Effector memory CD8-positive, alpha-beta T cell (primary cell): ENCODE measurements at places on chromosomes 1 and 21.

DNA sequence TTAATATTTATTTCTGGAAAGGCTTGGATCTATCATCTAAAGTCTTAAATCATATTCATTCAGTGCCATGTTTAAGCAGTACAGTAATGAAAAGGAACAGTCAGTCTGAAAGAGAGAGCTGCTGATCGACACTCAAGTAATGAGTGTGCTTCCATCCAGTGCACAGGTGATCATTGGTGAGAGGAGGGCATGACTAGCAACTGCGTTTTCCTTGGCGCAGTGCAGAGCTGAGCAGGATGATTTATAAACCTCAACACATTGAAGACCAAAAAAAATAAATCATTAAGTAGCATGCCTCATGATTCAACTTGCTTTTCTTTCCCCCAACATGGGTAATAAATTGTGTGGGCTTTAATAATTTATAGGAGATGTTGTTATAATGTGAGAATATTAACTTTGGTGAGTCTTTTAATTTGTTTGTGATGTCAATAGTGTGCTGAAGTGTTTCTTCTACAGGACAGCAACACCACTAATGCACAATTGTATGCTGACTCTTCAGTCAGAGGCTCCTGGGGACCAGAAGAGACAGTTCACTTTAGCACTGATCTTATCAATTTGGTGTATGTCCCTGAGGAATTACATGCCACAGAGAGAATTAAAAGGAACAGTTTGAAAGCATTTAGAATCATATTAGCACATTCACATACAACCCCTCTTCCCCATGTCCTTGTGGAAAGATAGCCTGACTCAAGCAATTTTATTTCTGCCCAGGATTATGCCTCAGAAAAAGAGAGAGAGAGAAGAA, 199.7 kb upstream of the ADGRL2 start:
- H3K36me3 ChIP-seq, result no peaks in the 10 kb centered on the region
- no peak overlapping the region for H3K4me3 ChIP-seq
- no peaks in the 10 kb centered on the region for H3K27me3 ChIP-seq
- no peak for DNase-seq
- H3K4me1 ChIP-seq, result no peaks in the 10 kb centered on the region

DNA sequence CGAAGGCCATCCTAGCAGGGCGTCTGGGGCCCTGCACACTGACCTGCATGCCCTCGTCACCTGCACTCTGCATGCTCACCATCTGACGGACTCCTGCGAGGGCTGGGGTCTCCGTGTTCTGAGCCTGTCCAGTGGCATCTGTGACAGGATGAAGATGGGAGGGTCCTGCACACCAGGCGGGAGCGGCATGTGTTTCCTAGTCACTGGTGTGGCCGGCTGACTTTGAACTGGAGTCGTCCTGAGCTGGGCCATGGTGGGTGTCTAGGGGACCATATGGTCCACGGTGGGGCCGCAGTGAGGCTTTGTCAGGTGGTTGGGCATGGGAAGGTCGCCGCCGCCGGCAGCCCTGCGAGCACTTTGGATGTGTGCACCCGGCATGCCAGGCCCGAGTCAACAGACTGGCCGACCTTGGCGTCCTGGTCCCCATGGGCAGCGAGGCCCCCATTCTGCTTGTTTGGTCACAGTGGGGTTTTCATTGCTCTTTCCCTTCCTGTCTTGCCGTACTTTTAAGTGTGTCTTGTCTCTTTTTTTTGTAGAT, 16.7 kb upstream of the DIP2A start:
- H3K4me1 ChIP-seq, result peaks cover 16% of the 10 kb centered on the region
- H3K36me3 ChIP-seq, result peaks cover 57% of the 10 kb centered on the region
- H3K27me3 ChIP-seq, result no peaks in the 10 kb centered on the region
- DNase-seq, result no peak
- peak overlapping the region; percentile 68 for H3K27ac ChIP-seq

GRCh38 chr1:51241119-51241518, 5.0 kb downstream of the RNF11 start:
- no peak for DNase-seq
- no peak overlapping the region for H3K4me3 ChIP-seq
- H3K4me1 ChIP-seq, result peaks cover 35% of the 10 kb centered on the region
- no peaks in the 10 kb centered on the region for H3K27me3 ChIP-seq
- no peaks in the 10 kb centered on the region for H3K36me3 ChIP-seq

- H3K4me3 ChIP-seq, result no peak overlapping the region
- DNase-seq, result no peak
- no peak overlapping the region for H3K27ac ChIP-seq
- H3K4me1 ChIP-seq, result no peaks in the 10 kb centered on the region
- H3K27me3 ChIP-seq, result peaks cover 11% of the 10 kb centered on the region
- H3K36me3 ChIP-seq, result peaks cover 3% of the 10 kb centered on the region
These were observed 54.5 kb downstream of the COL6A1 start for GRCh38 chr21:46035809-46036695.

DNA sequence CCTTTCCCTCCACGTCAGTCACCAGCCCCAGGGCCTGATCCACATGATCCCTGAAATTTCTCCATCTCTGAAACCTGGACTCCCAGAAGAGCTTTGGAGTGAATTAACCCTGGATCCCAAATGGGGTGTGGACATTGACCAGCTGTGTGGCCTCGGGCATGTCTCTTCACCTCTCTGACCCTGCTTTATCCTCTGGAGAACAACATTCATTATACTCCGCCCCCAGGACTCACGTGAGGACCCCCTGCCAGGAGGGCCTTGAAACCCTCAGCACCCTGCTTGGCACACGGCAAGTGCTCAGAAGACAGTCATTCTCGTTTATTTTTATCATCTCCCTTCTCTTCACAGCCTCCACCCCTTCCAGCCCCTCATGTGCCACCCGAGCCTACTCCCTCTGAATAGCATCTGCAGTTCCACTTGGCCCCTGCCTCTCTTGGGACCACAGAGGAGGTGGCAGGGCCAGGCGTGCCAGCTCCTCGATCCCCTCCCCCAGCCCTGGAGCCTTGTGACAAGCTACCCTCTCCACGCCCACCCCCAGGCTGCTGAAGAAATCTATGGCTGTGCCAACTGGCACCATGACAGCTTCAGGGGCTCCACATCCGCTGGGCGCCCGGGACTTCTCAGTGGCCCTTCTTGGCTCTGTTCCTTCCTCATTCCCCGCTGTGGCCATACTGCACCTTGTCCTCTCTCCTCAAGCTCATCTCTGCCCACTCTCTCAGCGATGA, 18.0 kb downstream of the ADGRB2 start:
- DNase-seq, result no peak
- peaks cover 55% of the 10 kb centered on the region for H3K4me1 ChIP-seq
- peak overlapping the region; percentile 54 for H3K27ac ChIP-seq
- peaks cover 2% of the 10 kb centered on the region for H3K36me3 ChIP-seq
- no peaks in the 10 kb centered on the region for H3K27me3 ChIP-seq
- H3K4me3 ChIP-seq, result peak overlapping the region; percentile 75

DNA sequence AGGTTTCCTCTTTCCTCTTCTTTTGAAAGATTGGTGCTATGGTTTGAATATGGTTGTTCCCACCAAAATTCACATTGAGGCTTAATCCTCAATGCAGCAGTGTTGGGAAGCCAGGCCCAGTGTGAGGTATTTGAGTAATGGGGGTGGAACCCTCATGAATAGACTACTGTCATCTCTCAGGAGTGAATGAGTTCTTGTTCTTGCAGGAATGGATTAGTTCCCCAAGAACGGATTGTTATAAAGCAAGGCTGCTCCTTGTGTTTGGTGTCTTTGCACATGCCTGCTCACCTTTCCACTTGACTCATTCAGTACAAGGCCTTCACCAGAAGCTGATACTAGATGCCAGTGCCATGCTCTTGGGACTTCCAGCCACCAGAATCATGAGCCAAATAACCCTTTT, 223.2 kb downstream of the BACH1 start:
- H3K27ac ChIP-seq, result no peak overlapping the region
- H3K4me3 ChIP-seq, result no peak overlapping the region
- H3K4me1 ChIP-seq, result no peaks in the 10 kb centered on the region
- H3K27me3 ChIP-seq, result no peaks in the 10 kb centered on the region

DNA sequence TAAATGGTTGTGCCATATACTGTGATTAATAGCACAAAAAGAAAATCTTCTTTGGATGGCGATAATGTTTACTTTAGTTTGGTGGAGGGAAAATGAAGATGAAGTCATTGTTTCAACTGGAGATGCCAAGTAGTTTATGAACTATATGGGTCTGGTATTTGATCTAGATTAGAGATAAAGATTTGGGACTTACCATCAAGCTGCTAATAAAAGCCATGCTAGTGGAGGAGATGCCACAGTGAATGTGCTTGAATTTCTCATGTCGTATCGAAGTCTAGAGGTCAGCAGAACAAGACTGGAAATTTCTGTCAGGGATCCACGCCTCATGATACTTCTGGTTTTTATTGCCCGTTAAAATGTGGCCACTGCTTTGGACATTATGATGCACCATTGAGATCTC, 742.0 kb downstream of the NCAM2 start:
- H3K4me3 ChIP-seq, result no peak overlapping the region
- no peak overlapping the region for H3K27ac ChIP-seq
- no peaks in the 10 kb centered on the region for H3K27me3 ChIP-seq
- no peaks in the 10 kb centered on the region for H3K4me1 ChIP-seq
- DNase-seq, result no peak

- no peaks in the 10 kb centered on the region for H3K27me3 ChIP-seq
- H3K27ac ChIP-seq, result peak overlapping the region; percentile 92
- H3K4me1 ChIP-seq, result peaks cover 42% of the 10 kb centered on the region
- H3K36me3 ChIP-seq, result peaks cover 4% of the 10 kb centered on the region
- peak; percentile 41 for DNase-seq
These were observed 24.8 kb downstream of the TNFRSF8 start for GRCh38 chr1:12087797-12088314.

GRCh38 chr1:66383611-66384010, 150.3 kb upstream of the SGIP1 start:
- H3K36me3 ChIP-seq, result no peaks in the 10 kb centered on the region
- peaks cover 8% of the 10 kb centered on the region for H3K4me1 ChIP-seq
- H3K27ac ChIP-seq, result no peak overlapping the region
- H3K4me3 ChIP-seq, result no peak overlapping the region
- H3K27me3 ChIP-seq, result no peaks in the 10 kb centered on the region

DNA sequence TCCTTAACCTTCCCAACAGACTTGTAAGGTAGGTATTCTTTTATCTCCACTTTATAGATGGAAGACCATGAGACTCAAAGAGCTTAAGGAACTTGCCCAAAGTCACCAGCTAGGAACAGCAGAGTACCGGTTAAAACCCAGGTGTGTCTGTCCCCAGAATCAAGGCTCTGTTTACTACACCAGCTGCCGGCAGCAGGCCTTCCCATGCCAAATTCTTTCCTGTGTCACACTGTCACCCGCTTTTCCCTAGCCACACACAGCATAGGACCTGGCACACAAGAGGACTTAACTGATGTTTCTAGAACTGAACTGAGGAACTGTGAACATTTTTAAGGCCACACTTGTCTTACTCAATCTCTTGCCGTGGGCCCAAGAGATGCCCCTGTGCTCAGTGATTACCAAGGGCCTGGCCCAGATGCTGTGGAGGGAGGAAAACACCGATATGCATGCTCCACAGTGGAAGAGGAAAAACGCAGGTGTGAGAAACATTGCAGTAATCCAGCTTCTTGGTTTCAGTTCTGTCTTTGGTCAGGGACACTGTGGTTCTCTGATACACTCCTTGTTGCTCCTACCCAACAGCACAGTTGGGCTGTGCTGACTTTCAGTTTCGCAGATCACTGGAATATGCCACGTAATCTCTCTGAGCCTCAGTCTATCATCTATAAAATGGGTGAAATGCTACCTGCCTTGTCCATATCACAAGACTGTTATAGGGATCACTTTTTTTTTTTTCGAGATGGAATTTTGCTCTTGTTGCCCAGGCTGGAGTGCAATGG, 13.9 kb upstream of the LY9 start:
- no peaks in the 10 kb centered on the region for H3K27me3 ChIP-seq
- no peak for DNase-seq
- peaks cover 16% of the 10 kb centered on the region for H3K4me1 ChIP-seq
- peak overlapping the region; percentile 74 for H3K4me3 ChIP-seq
- H3K27ac ChIP-seq, result peak overlapping the region; percentile 47

- no peak overlapping the region for H3K4me3 ChIP-seq
- H3K27ac ChIP-seq, result no peak overlapping the region
- H3K4me1 ChIP-seq, result no peaks in the 10 kb centered on the region
- DNase-seq, result no peak
These were observed 39.8 kb downstream of the FOXD2 start for GRCh38 chr1:47477595-47478080.

GRCh38 chr1:172671591-172671990, 12.7 kb downstream of the FASLG start:
- no peak for DNase-seq
- H3K4me3 ChIP-seq, result peak overlapping the region; percentile 21
- peak overlapping the region; percentile 88 for H3K27ac ChIP-seq
- peaks cover 24% of the 10 kb centered on the region for H3K36me3 ChIP-seq
- no peaks in the 10 kb centered on the region for H3K27me3 ChIP-seq

DNA sequence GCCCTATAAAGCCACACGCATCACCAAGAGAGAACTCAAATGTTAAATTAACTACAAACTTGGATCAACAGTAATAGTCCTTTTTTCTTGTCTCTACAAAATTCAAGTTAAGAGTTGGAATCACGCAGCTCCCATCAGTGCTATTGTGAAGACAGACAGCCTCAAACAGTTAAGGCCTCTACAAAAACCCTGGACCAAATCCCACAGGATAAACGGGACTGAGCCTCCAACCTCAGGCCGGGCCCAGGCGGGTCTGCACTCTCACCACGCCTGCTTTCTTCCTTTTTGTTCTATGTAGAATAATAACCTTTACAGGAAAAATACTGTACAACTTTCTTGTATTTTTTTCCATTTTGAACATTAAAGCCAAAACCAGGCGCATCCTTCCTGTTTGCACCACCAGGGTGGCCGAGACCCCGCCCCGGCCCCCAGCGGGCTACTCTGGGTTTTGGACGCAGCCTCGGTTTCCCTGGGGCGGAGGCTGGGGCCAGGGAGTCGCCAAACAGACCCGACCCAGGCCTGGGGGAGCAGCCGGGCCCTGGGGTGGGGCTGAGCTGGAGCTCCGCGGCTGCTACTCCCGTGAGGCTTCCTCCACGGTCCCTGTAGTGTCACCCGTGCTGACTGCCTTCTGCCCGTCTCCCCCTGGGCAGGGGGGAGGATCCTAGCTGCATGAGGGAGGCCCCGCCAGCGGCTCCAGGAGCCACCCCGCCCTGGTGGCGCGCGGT, 158.4 kb downstream of the CASZ1 start:
- H3K4me1 ChIP-seq, result peaks cover 3% of the 10 kb centered on the region
- DNase-seq, result no peak
- no peak overlapping the region for H3K27ac ChIP-seq

DNA sequence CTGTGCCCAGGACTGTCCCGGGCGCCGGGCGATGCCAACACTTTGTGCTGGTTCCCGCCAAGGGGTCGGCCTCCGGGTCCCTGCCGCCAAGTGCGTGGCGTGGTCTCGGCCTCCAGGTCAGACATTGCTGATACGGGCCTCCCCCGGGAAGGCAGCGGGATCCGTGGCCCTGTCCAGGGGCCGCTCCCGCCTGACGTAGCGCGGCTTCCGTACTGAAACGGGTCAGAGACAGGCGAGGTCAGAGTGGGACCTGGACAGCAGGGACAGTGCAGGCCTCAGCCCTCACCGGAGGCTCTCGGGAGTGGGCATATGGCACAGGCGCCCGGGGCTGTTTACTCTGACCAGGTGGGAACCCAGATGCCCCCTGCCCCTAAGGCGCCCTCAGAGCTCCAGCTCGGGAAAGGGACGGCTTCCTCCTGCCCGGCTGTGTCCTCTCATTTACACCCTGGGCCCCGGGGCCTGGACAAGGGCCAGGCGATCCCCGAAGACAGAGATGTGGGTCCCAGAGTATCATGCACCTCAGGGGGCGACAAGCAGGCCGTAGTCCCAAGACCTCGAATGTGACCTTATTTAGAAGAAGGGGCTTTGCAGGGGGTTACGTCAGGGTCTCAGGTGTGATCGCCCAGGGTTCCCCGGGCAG, 8.8 kb upstream of the RNF223 start:
- H3K4me1 ChIP-seq, result no peaks in the 10 kb centered on the region
- no peak for DNase-seq
- no peak overlapping the region for H3K4me3 ChIP-seq
- H3K27ac ChIP-seq, result no peak overlapping the region
- no peaks in the 10 kb centered on the region for H3K27me3 ChIP-seq
